ENCODE measurements at places on chromosomes 3 and 15. TPM values are rescaled to one million over a fixed set of nuclear protein-coding genes. Genes with fewer than 3 reads are reported as not detected.

TMEM42 gene
- 8.8 TPM for total RNA-seq

SYNPR gene
- not detected for total RNA-seq

PAQR5 gene
- total RNA-seq: 1.1 TPM

CSTA gene
- total RNA-seq: 2.5 TPM

CRYBG3 gene
- 23.1 TPM for total RNA-seq

MEIS2 gene
- total RNA-seq: 45.4 TPM

- DNase-seq: no peak
Observed at GRCh38 chr3:52756141-52756540, 14.6 kb downstream of the NEK4 start.

DNA sequence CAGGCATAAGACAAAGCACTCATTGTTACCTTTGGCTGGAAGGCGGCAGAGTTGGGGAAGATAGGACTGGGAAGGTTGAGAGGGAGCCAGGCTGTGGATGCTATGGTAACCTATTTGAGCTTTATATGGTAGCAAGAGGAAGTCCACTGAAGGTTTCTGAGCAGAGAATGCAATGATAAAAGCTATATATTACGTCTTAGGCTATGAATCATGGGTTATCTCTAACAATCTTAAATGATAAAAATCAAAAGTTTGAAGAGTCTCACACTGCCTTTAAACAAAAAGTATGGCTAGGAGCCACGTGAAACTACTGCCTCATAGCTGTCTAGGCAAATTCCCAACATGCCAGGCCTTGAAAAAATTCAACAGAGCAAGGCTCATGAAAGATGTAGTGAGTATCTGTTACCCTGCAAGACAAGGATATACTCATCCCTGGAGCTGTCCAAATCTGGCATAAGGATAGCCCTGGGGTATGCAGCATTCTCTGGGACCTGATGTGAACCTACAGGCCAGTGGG lies 4.1 kb downstream of the P3H2 start:
- no peak for DNase-seq

- no peak for DNase-seq
Observed at GRCh38 chr3:1616744-1617143, 481.9 kb upstream of the CNTN4 start.

DNA sequence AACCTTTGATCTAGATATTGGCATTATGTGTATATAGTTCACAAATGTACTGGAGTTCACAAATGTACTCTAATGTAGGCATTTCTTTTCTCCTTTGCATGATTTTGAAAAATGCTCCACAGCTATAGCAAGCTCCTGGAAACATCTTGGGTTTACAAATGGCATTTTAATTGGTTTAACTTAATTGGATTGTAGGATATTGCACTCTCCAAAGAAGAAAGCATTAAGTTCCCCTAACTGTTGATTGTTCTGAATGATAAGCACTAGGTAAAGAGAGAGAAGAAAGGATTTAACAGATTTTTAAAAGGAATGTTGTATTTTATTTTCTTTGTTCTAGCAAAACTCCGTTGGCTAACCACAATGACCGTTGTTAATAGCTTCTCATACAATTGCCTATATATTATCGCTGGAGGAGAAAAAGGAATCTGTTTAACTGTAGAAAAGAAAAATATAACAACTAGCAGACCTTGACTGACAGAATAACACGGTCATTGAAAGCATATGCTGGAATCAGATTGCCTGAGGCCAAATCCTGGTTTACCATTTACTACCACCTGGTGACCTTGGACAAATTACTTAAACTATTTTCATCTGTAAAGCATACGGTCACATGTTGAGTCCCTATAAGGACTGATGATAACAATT lies 170.8 kb downstream of the PEX5L start:
- DNase-seq: no peak

GRCh38 chr15:48400086-48400485 lies 68.9 kb downstream of the DUT start:
- no peak for DNase-seq

DNA sequence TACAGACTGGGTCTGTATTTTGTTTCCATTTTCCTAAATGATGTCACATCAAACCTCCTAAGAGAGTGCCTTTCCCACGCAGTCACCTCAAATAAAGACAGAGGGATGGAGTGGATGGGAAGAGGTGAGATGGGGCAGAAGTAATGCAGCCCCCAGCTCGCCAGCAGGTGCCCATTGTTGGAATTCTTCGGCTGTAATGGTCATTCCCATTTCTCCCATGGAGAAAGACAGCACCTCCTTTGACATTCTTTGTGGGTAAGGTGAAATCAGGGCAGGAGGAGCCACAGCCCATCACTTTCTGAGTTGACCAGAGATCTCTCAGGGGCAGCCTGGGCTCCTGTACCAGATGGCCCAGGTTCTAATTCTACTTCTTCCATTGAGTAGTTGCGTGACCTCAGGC lies 84.4 kb upstream of the NR2F2 start:
- no peak for DNase-seq

DNA sequence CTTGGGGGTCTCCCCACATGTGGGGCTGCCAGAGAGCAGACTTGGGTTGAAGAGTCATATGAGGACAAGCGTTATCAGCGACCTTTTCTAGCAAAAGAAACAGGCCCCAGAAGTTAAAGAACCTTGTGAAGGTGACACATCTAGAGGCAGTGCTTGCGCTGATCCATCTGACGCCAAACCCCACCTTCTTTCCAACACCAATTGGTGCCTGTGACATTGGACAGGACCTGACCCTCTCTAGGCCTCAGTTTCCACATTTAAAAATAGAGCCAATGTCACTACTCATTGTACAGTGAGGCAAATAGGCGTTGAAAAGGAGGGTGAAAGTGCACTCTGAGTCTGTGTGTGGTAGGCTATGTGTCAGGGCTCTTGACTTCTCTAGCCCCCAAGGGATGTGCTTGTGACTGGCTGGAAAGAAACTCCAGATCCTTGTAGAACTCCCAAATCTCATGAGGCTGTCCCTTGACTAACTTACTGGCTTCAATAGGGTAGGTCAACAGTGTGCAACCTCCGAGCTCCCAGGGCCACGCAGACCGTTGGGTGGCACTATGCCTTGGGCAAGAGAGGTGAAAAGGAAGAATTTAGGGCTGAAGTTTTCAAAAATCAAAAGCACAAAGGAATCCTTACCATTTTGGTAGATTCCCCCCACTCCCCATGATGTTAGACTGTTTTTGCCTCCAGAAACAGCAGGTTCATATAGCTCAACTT lies 666 bp upstream of the FAM219B start:
- no peak for DNase-seq

DNA sequence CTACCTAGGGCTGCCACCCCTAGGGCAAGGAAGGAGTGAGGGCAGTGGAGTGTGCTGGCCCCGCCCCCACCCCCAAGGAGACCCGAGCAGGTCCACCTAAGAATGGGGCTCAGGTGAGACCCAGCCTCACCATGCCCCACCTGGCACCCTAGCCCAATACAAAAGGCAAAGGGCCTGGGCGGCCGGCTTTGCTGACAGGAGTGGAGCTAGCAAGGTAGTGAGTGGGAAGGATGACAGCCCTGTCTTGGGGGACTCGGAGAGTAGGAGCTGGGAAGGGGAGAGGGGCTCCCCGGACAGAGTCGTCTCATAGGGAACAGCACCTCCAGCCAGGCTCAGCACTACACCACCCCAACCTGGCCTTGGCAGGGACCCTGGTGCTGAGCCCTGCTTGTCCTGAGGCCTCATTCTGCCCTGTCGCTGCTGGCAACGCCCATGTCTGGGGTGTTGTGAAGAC lies 12.1 kb downstream of the C15orf39 start:
- DNase-seq: peak; percentile 68

DNA sequence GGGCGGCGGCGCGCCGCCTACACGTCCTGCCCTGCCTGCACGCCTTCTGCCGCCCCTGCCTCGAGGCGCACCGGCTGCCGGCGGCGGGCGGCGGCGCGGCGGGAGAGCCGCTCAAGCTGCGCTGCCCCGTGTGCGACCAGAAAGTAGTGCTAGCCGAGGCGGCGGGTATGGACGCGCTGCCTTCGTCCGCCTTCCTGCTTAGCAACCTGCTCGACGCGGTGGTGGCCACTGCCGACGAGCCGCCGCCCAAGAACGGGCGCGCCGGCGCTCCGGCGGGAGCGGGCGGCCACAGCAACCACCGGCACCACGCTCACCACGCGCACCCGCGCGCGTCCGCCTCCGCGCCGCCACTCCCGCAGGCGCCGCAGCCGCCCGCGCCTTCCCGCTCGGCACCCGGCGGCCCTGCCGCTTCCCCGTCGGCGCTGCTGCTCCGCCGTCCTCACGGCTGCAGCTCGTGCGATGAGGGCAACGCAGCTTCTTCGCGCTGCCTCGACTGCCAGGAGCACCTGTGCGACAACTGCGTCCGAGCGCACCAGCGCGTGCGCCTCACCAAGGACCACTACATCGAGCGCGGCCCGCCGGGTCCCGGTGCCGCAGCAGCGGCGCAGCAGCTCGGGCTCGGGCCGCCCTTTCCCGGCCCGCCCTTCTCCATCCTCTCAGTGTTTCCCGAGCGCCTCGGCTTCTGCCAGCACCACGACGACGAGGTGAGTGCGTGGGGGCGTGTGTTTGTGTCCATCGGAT lies 602 bp downstream of the TRIM71 start:
- no peak for DNase-seq

DNA sequence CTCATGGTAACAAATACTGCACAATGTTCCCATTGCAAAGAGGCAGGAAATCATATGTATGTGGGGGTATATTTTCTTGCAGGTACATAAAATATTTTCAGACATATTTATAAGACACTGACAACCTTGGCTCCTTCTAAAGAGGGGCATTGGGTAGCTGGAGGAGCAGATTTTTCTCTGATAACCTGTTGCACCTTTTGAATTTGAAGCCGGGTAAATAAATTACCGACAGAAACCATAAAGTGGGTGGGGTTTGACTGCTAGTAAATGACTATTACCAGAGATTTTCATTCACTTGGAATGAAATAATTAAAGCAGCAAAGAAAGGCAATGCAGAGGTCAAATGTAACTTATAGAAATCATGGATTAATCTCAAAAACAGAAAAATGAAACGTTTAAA lies 19.2 kb downstream of the LHFPL4 start:
- DNase-seq: no peak

Data from Right ventricle myocardium inferior (tissue), 1 donor.